ENCODE measurements at places on chromosomes 7 and 10. TPM values are rescaled to one million over a fixed set of nuclear protein-coding genes. Genes with fewer than 3 reads are reported as not detected.

IDI2 gene
- not detected for total RNA-seq

C1GALT1 gene
- 32.9 TPM for total RNA-seq

ERCC6 gene
- total RNA-seq: 38.6 TPM

GRCh38 chr7:134605978-134606923 lies 40.4 kb upstream of the BPGM start:
- no peaks in the 10 kb centered on the region for H3K27me3 ChIP-seq
- H3K4me3 ChIP-seq: no peak overlapping the region
- no peaks in the 10 kb centered on the region for H3K4me1 ChIP-seq
- H3K36me3 ChIP-seq: no peaks in the 10 kb centered on the region
- peak; percentile 59 for DNase-seq

GRCh38 chr7:19439517-19439916 lies 269.3 kb downstream of the POLR1F start:
- H3K36me3 ChIP-seq: no peaks in the 10 kb centered on the region
- H3K27me3 ChIP-seq: no peaks in the 10 kb centered on the region
- H3K4me3 ChIP-seq: no peak overlapping the region
- no peaks in the 10 kb centered on the region for H3K4me1 ChIP-seq
- H3K27ac ChIP-seq: no peak overlapping the region

WBP1L gene
- 33.0 TPM for total RNA-seq
